ENCODE measurements at places on chromosomes 2 and 18.

- no peak for DNase-seq
Measured at GRCh38 chr2:220101980-220102379, 474.6 kb downstream of the SLC4A3 start.

DNA sequence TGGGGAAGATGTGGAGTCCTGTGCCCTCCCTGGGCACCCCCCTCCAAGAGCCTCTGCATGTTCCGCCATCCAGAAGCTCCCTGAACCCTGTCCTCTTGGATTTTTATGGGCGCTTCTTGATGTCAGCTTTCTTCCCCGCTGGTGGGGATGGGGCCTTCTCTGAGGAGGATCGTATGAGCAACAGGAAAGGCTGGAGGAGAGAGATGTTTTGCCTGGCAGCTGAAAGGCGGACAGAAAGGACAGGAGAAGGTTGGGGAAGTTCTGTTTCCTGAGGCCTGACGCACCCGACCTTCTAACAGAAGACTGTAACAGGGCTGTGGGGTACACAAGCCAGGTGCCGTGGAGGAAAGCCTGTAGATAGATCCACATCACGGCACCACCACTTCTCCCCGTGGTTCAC, 238.8 kb downstream of the LDLRAD4 start:
- DNase-seq: no peak

DNA sequence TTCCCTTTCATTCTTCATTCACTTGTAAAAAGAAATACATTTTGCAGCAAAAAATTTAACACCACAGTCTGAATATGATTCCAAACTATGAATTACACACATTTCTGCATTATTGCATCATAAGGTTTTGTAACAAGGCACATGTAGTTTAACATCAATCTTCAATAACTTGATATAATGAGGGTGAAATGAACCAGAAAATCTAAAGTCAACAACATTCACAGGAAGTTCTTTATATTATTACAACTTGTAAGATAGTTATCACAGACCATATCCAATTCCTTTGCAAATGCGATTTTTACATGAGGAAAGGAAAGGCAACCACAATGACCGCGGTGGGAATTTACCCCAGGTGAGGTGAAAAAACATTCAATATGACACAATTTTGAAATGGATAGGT, 213.3 kb downstream of the NAPG start:
- DNase-seq: no peak

DNA sequence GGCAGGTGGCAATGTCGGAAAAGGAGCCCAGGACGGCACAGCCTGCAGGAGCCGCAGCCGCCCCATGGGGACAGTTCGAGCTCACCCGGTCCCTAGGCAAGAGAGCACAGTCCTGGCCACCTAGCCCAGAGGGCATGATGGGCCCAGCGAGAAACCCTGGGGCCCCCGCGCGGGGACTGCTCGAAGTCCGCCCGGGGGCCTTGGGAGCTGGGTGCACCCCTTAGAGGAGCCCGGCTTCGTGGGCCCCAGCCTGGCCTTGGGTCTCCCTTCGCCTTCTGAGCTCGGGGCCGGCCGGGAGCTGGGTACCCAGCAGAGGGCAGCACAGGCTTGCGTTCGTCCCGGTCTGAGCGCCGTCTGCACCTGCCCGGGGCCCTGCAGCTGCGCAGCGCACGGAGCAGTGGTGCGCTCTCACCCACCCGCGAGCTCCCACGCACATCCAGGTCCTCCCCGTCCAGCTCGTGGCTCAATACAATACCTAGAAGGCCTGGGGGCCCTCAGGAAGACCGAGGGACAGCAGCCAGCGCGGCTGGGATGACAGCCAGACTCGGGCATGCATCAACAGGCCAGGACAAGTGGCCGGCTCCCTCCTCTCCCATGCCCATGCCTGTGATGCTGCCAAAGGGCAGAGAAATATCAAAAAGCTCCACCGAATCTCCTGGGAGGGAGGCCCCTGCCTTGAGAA, 96.2 kb upstream of the ZNF532 start:
- peak; percentile 80 for DNase-seq

GRCh38 chr2:214410918-214411554, at the start of gene VWC2L:
VWC2L (plus strand) TSS chr2:214411054; CDS start chr2:214414194, 3,140 bp downstream.
- no peak for DNase-seq

- no peak for DNase-seq
Measured at GRCh38 chr18:48541026-48541746, 2.4 kb downstream of the CTIF start.

DNA sequence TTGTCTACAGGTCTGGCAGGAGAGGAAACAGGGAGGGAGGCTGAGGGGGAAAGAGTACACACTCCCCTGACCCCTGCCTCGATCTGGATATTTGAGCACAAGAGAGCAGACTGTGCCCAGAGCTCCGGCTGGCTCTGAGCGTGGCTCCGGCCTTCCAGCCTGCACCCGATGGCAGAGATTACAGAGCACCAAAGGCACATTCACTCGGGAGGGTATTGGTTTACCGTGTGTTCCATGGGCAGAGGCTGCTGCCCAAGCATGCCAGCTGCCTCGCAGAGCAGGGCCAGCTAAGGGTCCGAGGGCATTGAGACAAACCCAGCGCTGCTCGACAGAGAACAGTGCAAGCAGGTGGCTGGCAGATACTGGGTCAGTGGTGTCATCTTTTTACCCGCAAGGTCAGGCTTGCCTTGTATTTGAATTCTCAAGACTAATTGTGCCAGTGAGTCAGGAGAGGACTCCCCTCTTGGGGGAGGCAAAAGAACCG, 132.2 kb downstream of the TNS1 start:
- no peak for DNase-seq

- no peak for DNase-seq
Measured at GRCh38 chr18:41144441-41144840, 810.6 kb upstream of the PIK3C3 start.
